ENCODE measurements at places on chromosomes 3 and 15. TPM values are rescaled to one million over a fixed set of nuclear protein-coding genes. Genes with fewer than 3 reads are reported as not detected.
A peak's percentile ranks its signal among the peaks of the same experiment; 100 is the strongest.

The CACNA2D3 gene
- 2.5 TPM for total RNA-seq

The LPP gene
- total RNA-seq, result 118 TPM

DNA sequence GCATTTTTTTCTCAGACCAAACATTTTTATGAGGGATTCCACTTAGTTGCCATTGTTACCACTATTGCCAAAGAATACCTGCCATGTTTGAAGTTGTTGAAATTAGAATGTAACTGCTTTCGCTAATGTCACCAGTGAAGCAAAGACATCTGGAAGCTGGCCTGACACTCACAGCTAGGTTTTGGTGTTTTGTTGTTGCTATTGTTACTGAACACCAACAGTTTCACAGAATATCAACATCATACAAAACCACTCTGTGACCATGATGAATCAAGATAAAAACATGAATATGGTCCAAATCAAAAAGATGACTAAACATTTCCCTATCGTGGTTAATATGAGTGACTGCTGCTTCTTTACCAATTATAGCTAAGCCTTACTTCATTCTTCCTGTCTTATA is 6.9 kb upstream of the CFAP20DC start:
- no peak for DNase-seq

DNA sequence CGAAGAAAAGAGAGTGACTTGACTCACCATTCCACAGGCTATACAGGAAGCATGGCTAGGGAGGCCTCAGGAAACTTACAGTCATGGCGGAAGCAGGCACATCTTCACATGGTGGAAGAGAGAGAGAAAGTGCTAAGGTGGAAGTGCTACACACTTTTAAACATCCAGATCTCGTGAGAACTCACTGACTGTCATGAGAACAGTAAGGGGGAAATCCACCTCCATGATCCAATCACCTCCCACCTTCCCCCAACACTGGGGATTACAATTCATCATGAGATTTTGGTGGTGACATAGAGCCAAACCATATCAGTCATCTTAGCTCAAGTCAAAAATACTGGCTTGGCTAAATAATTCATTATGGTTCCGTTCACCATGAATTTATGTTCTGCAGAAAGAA is 45.3 kb upstream of the NEDD4 start:
- no peak for DNase-seq

GRCh38 chr15:40471808-40472150 is 995 bp downstream of the CHST14 start:
- peak; percentile 49 for DNase-seq

GRCh38 chr3:9251055-9251786 is 1.8 kb upstream of the SRGAP3 start:
- DNase-seq, result no peak

GRCh38 chr3:117192888-117193287 is 483.3 kb downstream of the TUSC7 start:
- DNase-seq, result no peak
